ENCODE measurements at places on chromosomes 5 and 9.

- DNase-seq, result no peak
These were observed 19.8 kb upstream of the TLE4 start for GRCh38 chr9:79551994-79552393.

- no peak for DNase-seq
These were observed 179.9 kb upstream of the NR3C1 start for GRCh38 chr5:143583409-143583808.

DNA sequence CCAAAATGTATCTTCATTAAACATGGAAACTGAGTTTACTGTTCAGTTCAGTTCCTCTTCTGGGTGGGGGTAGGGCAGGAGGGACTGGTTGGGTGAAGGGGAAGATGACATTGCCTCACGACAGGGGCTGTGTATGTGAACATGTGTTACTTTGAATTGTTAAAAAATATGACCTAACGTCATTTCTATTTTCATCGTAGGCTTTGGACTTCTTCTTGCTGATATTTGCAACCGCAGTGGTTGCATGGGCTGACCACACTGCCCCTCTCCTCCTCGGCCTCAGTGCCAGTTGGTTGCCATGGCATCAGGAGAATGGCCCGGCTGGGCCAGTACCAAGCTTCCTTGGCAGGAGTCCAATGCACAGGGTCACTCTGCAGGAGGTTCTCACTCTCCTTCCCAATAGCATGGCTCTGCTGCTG is 41.5 kb downstream of the HACD4 start:
- no peak for DNase-seq

GRCh38 chr9:73154722-73155121 is 3.1 kb downstream of the ANXA1 start:
- no peak for DNase-seq

DNA sequence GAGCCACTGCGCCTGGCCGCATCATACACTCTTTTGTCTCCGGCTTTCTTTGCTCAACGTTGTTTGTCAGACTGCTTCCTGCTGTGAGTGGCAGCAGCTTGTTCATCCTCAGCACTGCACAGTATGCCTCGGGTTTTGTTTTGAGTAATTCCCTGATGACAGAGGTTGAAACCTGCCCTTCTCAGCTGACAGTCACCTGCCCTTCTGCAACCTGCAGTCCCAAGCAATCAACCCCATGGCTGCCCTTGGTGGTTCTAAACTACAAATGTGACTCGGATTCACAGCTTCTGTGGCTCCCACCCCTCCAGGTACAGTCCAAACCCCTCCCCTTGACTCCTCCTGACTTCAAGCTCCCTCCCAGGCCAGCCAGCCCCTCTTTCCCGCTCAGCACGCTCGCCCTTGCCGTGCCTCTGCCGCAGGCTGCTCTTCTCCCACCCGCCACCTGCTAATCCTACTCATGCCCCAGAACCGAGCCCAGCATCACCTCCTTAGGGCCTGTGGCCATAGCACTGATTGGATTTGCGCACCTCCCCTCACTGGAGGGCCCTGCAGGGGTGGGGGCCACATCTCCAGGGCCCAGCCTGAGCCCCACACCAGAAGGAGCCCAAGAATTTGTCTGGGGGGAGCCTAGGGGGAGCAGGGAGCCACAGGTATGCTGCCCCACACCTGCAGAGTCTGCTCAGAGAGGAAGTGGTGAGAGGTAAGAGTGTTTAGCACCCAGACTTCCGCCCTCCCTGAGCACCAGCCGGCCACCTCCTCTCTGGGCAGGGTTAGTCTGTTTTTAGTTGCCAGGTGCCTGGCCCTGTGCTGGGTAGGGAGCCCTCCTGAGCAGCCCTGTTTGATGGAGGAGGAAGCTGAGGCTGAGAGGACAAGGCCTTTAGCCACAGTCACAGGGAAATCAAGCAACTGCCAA is 10.1 kb downstream of the EEIG1 start:
- no peak for DNase-seq
